ENCODE measurements at places on chromosomes 7 and 10.

GRCh38 chr10:27258838-27259812 lies 18.5 kb upstream of the ACBD5 start:
- no peak for DNase-seq

GRCh38 chr7:101935521-101936141 lies 118.2 kb downstream of the CUX1 start:
- no peak for DNase-seq

GRCh38 chr10:21889477-21890275 lies 113.9 kb downstream of the DNAJC1 start:
- no peak for DNase-seq

DNA sequence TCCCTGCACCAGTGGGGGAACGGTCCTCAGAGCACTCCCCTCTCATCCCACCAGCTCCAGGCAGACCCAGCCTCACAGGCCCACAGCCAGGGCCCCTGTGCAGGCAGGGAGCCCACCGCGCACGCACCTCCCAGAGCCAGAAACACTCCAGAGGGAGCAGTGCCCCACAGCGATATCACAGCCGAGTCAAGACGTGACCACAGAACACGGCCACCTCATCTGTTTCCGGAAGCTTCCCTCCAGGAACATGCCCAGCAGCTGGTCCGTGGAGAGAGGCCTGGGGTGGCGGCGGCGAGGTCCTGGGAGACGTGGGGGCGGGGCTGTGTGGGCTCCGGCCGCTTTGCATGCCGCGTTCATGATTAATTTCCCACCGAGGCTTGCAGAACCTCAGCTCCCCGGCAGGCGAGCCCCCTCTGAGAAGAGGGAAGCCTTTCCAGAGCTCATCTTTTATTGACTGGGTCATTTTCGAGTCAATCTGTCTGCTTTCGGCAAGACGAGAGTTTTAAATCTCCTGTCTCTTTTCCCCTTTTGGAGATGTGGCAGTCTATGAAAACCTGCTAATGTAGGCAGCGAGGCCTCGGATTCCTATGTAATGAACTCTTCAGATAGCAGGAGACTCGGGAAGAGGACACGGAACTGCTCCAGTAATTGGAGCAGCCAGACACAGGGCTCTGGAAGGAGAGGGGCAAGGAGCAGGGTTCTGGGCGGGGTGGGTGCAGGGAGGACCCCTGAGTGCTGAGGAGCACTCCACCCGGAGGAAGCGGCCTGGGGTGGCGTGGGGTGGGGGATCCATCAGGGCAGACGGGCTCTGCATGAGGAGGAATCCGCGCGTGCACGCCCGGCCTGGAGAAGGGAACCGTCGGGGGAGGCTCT lies 242.8 kb downstream of the ELFN1 start:
- DNase-seq = no peak

- DNase-seq = no peak
Observed at GRCh38 chr7:151038951-151039849, 9.1 kb upstream of the ASIC3 start.

- no peak for DNase-seq
Observed at GRCh38 chr10:32372000-32372875, 25.3 kb upstream of the EPC1 start.

DNA sequence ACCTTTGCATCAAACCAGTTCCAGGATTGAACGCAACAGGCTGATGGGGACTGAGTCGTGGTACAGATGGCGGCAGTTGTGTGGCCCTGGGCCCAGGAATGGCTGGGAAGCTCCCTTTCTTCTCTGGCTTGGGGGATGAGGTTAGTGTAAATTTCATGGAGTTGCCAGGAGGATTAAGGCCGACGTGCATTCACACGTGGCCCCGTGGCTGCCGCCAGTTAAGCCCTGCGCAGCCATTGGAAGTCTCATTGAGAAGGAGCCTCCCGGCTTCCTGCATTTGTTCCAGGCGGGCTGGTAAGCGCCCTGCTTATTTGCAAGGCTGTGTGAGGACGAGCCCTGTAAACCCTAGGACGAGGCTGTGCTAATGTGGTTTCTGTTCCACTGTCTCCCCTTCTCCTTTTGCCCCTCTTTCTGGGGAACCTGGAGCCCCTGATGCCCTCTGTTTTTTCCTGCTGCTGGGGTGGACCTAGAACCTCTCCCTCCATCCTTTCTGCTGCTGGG lies 174.7 kb upstream of the TNRC18 start:
- DNase-seq = no peak

GRCh38 chr7:134004829-134005505 lies 122.2 kb upstream of the LRGUK start:
- DNase-seq = no peak
